ENCODE measurements at places on chromosomes 5 and 9.

DNA sequence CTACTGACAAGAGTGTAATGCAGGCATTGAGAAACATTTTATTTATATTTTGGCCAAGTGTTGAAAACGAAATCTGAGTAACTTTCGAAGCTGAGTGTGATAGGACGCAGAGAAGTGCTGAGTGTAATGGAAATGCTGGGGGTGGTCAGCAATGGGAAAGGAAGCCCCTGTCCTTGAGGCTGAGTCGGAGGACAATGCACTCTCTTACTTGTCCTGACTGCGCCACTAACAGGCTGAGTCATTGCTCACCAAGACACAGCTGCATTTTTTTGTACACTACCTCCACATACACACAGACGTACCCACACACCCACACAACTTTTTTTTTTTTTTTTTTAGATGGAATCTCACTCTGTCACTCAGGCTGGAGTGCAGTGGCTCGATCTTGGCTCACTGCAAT, 637.7 kb downstream of the SLCO4C1 start:
- no peak for DNase-seq

GRCh38 chr5:110873773-110874437, 135.1 kb downstream of the SLC25A46 start:
- no peak for DNase-seq

DNA sequence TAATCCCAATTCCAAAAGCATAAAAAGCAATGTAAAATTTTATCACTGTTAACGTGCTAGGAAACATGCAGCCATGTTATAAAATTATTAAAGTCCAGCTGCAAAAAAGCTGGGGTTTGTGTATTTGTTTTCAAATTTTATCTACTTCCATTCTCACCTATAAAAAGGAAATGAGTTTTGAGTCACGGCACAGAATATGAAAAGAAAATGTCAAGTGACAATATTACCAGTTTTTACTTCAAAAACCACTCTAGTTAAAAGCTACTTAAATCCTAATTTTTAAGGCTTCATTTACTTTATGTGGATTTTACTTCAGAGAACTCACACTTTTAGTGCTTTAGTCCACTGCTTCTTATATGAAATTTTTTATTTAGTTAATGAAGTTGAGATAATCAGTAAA, 72.7 kb upstream of the IFNE start:
- DNase-seq, result no peak

DNA sequence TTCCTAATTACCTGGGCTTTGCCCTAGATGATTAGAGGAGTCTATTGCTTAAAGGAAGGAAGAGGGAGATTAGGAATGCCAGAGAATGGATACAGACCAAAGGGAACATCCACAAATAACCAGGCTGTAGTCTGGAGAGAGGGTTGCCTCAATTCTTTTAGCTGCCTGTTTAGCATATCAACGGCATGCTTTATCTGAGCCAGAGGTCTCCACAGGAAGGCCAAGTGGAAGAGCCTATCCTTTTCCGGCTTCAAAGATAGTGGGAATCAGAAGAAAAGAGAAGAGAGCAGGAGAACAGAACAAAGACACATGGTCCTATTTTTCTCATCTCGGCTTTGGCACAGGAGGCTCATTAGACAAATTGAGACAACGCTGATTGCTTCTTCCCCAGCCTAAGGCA, 142.4 kb downstream of the NMUR2 start:
- no peak for DNase-seq

- DNase-seq, result no peak
Observed at GRCh38 chr9:113990975-113991471, 87.1 kb downstream of the AMBP start.

DNA sequence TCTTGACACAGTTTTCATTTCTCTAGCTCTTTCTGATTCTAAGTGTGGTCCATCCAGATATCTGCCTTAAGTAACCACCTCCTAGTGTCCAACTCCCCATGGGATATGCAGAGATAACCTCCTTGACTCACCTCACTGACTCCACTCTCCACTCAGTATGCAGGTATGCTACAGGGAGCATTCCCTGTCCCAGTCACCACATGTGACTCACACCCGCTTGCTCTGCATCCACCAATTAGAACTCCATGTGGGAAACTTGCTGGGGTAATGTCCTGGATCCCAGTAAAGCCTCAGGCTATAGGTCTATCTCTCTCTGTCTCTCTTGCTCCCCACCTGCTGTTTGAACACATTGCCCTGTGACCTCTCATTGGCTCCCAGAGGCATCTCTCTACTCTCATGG, 563.9 kb downstream of the HTR1A start:
- DNase-seq, result no peak

- DNase-seq, result no peak
Observed at GRCh38 chr5:2700876-2701275, 50.6 kb downstream of the IRX2 start.
